Activated CD4-positive, alpha-beta T cell treated with anti-CD3 and anti-CD28 coated beads, Interleukin-2, amount 50 U/mL, for 1 hour (primary cell): ENCODE measurements at places on chromosomes 7 and 10.

DNA sequence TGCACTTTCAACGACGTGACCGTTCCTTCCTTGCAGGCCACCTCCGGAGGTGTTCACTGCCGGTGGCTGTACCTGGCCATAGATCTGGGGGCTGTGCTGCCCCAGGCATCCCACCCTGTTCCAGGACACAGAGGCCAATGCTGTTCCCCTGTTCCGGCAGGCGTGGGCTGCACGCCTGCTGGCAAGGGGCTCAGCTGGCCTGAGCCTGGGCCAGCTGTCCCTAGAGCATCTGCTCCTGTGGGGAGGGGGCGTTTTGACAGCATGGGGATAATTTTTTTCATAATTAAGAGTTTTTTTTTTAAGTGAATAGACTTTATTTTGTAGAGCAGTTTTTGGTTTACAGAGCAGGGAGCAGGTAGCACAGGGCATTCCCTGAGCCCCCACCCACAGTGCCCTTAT is 28.8 kb downstream of the PWWP2B start:
- no peak for DNase-seq

DNA sequence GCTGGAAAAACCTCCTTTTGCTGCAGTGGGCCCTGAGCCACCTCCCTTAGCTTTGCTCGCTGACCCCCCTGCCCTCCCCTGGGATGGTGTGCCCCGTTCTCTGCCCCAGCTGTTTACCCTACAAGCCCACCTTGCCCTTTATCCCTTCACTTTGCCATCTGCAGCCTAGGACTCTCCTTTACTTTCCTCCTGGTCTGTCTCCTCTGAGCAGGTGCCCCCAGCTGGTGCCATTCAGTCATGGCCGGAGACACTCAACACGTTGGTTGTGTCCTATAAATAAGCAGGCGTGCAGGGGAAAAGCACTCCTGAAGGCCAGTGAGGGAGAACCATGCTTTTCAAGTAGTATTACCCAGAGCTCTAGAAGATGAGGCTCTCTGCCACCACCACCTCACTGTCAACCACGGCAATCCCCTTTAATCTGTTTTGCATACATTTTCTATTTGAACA is 6.1 kb downstream of the RASSF4 start:
- no peak for DNase-seq

- no peak for DNase-seq
Observed at GRCh38 chr7:38068461-38068860, 109.6 kb upstream of the STARD3NL start.

DNA sequence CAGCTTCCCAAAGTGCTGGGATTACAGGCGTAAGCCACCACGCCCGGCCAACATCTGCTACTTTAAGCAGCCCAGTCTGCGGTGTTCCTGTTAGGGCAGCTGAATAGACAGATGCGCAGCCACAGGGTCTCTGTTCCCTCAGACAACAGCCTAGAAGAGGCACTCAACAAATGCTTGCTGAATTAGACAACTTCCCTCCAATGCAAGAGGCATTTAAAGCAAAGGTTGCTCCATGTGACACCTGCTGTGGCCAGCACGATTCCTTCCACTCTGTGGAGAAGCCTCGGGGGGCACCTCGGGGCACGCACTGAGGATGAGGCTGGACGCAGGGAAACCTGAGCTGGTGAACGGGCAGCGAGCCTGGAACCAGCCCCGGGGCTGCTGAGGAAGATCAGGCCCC is 237.8 kb downstream of the MAD1L1 start:
- DNase-seq, result no peak

DNA sequence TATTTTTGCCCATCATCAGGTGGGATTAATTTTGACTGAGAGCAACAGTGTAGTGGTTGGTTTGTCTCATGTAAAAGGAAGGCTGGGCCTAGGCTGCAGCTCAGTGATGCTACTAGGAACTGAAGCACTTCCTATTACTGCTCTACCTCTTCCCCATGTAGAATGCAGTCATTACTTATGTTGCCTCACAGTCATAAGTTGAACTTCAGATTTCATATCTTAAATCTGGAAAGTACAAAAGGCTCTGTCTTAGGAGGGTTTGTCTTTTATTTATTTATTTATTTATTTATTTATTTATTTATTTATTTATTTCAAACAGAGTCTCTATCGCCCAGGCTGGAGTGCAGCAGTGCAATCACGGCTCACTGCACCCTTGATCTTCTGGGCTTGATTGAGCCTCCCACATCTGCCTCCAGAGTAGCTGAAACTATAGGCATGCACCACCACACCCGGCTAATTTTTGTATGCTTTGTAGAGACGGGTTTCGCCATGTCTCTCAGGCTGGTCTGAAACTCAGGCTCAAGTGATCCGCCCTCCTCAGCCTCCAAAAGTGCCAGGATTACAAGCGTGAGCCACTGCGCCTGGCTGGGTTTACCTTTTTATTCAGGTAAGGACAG is 721.7 kb upstream of the GALNT17 start:
- DNase-seq, result no peak

DNA sequence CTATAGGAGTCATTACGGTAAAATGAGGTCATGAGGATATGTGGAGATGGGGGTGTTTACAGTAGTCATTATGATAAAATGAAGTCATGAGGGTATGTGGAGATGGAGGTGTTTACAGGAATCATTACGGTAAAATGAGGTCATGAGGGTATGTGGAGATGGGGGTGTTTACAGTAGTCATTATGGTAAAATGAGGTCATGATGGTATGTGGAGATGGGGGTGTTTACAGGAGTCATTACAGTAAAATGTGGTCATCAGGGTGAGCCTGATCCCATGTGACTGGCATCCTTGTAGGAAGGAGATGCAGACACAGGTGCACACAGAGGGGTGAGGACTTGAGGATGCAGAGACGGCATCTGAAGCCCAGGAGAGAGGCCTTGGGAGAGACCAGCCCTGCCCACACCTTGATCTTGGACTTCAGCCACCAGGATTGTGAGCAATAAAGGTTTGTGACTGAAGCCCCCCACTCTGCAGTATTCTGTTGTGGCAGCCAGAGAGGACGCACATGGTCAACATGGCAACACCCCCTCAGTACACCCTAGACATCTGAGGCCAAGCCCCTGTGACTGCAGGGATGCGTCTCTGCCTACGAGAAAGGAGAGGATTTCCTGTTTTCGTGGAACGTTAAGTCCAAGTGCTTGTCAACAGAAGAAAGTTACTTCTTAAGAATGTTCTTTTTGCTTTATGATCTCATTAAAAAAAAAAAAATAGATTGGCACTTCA is 544.4 kb downstream of the DNAJB6 start:
- no peak for DNase-seq

DNA sequence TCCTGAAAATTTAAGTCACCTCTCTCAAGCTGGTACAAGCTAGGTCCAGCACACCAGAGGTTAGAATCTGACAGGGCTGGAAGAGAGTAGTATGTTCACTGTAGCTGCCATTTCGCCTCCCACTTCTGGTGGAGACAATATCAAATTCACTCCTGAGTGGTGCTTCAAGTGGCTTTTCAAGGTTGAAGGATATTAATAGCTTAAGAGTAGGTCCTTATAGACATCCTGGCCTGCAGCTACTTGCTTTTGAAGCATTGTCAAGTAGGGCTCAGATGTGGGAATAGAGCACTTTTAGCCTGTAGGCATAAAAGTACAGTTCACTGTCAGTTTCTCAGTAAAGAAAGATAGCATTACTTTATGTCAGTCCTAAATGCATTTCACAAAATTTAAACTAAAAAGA is 270.5 kb upstream of the PLPP4 start:
- DNase-seq, result no peak
